ENCODE measurements at places on chromosomes 1 and 21.

DNA sequence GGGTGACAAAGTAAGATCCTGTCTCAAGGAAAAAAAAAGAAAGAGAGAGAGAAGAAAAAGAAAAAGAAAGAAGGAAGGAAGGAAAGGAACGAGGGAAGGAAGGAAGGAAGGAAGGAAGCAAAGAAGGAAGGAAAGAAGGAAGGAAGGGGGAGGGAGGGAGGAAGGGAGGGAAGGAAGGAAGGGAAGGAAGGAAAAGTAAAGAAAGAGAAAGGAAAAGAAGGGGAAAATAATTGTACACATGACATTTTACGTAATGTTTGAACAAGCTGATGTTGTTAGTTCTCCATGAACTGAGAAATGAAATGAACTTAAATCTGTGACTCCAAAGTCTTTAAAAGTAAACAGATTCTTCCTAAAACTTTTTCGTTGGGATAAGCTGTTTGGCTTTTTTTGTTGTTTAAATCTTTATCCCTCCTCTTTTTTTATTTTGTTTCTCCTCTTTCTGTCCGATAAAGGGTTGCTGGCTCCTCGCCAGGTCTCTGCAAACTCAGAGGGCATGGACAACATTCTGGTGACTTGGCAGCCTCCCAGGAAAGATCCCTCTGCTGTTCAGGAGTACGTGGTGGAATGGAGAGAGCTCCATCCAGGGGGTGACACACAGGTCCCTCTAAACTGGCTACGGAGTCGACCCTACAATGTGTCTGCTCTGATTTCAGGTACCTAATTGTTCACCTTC, 59.8 kb downstream of the IL12RB2 start:
- no peak for DNase-seq

DNA sequence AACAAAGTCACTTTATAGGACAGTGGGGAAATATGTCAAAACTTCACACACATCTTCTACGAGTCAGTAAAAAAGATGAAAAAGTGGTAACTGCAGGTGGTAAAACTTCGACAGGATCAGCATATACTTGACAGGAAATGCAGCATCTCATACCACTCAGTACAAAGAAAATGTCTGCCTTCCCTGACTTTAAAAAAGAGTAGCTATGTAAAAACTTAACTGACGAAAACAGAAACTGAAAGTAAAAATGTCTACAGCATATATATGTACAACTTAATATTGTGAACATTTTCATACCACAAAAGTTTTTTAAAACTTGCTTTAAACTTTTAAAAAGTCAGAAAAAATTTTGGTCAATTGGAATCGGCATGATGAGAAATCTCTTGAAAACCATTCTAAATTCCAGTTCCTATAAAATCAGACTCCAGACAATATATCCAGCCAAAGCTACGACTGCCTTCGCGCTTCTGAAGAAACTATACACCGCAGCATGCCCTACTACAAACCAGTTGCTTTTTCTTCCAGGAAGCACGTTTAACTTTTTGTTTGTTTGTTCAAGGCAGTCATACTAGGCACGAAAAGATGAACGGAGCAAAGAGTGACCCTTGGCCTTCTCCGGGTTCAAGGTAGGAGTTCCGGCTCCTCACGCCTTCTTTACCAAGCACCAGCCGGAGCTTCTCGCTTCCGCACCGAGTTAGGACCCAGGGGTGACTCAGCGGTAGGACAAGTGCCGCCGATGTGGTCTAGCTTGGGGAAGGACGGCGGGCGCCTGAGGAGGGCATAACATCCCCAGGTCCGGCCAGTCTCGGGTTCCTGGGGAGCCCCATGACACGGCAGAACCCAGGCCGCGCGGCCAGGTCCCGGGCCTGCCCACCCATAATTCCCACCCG, 612 bp downstream of the PSMA5 start:
- DNase-seq, result no peak

- DNase-seq, result peak; percentile 38
Observed at GRCh38 chr21:32403201-32403777, 9.2 kb upstream of the EVA1C start.

GRCh38 chr1:175976865-175977642, 230.0 kb downstream of the COP1 start:
- no peak for DNase-seq

- no peak for DNase-seq
Observed at GRCh38 chr1:7623842-7624241, 147.3 kb upstream of the VAMP3 start.

- no peak for DNase-seq
Observed at GRCh38 chr1:59761443-59761842, 53.3 kb upstream of the HOOK1 start.

DNA sequence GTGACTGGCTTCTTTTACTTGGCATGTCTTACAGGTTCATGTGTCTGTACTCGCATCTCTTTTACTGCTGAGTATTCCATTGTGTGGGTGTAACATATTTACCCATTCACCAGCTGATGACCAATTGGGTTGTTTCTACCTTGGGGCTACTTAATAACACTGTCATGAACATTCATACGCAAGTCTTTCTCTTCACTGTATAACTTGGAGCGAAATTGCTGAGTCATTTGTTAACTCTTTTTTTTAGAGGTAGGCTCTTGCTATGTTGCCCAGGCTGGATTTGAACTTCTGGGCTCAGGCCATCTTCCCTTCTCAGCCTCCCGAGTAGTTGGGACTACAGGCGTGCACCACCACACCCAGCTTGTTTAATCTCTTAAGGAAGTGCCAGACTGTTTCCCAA, 6.5 kb downstream of the PYCR2 start:
- no peak for DNase-seq

DNA sequence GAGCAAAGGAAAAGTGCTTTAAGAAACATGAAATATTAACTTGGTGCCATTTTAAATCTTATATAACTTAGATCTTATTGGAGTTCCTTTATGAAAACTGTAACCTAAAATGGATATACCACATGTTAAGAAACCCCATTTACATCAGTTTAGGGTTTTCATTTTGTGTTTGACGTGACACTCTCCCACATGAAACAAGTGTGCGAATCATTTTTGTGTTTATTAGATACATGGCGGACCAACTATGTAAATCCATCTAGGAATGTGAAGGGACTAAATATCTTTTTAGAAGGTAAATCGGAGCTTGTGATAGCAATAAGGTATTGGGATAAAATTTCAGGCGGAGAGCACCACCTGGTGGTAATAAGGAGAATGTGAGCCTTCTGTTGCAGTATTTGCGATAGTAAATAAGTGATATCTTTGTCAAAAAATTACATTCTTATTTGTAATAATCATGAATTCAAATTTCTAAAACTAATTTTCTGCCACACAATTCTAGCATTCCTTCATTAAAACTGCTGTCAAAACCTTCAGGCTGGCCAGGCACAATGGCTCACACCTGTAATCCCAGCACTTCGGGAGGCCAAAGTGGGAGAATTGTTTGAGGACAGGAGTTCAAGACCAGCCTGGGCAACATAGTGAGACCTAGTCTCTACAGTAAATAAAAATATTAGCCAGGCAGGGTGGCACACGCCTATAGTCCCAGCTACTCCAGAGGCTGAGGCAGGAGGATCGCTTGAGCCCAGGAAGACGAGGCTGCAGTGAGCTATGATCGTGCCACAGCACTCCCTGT, 31.3 kb downstream of the SMAP2 start:
- DNase-seq, result peak; percentile 42

GRCh38 chr1:203304391-203304918, 864 bp upstream of the BTG2 start:
- no peak for DNase-seq

DNA sequence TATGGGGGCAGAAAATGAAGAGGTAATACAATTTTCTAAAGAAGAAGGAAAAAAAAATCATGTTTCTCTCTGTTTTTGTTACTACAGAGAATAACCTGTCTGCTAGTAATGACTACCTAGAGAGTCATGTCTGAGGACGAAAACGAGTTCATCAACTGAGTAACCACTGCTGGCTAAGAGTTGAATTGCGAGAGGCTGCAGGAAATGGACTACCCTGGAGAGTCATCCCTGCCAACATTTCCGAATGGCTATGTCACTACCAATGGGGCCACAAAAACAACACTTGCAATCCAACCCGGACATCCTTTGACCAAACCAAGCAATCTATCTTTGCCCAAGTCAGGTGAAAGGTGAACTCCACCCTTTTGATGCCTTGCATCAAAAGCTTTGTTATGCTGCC, 120.6 kb downstream of the FCRL5 start:
- DNase-seq, result no peak

DNA sequence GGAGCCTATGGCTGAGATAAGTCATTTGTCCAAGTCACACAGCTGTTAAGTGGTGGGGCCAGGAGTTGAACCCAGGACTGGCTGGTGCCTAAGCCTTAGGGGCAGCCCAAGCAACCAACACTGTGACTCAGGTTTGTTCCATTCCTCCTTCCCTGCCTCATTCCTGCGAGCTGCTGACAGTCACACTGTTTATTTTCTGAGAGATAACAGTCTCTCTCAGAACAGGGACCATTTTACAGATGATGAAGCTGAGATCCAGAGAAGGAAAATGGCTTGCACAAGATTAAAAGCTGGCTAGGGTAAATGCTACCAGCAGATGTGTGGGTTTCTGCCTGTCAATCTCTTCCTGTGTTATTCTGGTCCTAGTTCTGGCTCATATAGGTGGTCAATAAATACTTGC, 24.3 kb upstream of the TCEA3 start:
- no peak for DNase-seq

- no peak for DNase-seq
Observed at GRCh38 chr21:43818685-43819084, 29.3 kb downstream of the RRP1 start.

DNA sequence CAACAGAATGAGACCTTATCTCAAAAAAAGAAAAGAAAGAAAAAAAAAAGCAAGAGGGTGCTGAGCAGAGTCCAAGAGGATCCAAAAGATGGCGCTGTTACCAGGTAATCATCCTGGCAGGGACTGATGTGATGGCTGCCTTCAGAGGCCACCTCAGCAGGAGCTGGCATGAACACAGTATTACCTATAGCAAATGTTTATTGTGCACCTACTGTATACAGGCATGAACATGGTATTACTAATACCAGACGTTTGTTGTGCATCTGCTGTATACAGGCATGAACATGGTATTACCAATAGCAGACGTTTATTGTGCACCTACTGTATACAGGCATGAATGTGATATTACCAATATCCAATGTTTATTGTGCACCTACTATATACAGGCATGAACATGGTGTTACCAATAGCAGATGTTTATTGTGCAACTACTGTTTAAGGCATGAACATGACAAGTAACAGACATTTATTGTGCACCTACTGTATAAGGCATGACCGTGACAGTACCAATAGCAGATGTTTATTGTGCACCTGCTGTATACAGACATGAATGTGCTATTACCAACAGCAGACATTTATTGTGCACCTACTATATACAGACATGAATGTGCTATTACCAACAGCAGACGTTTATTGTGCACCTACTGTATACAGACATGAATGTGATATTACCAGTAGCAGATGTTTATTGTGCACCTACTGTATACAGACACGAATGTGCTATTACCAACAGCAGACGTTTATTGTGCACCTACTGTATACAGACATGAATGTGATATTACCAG, 115.1 kb upstream of the TMEM51 start:
- DNase-seq, result peak; percentile 13

GRCh38 chr1:161088587-161089110, 709 bp downstream of the NECTIN4 start:
- no peak for DNase-seq

- no peak for DNase-seq
Observed at GRCh38 chr21:32712641-32713040, 15.2 kb downstream of the SYNJ1 start.

DNA sequence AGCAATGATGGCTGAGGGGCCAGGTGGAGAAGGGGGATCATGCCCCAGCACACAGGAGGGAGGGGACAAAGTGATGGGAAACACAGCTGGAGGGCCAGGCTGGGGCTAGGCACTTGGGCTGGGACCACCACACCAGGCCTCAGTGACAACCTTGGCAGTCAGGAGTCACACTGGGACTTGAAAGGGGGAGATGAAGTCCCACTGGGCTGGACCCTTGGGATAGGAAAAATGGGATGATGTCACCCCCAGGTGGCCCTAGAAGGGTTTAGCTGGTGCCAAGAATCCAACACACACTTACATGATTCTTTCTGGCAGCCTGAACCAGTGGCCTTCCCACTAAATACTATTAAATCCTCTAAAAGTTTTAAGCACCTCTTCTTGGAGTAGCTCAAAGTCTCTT, 17.1 kb downstream of the ZBTB17 start:
- no peak for DNase-seq

DNA sequence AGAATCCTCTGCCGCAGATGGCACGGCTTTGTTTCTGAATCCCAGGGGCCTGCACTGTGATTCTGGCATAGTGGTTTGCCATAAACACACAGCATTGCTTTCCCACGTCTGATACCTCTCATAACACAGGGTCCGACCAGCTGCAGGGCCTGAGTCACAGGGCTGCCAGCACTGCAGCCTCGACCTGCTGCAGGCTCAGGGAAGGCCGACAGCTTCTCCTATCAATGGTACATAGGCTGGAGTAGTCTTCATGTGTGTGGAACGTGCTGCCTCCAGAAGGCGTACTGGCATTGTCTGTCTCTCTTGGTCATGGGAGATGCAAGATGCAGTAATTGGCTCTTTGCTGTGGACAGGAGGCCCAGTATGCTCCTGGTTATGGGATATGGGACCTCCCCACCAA, 53.5 kb upstream of the PDE9A start:
- no peak for DNase-seq

DNA sequence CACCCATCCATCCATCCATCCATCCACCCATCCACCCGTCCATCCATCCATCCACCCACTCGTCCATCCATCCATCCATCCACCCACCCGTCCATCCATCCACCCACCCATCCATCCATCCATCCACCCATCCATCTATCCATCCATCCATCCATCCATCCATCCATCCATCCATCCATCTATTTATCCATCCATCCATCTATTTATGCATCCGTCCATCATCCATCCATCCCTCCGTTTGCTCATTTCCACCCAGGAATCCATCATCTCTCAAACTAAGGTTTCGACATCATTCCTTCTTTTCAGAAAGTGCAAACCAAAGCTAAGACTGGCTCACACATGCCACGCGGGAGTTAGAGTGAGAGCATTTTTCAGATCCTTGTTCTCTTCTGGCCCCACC, 52.8 kb upstream of the POFUT2 start:
- DNase-seq, result no peak

GRCh38 chr1:7646981-7647901, 123.9 kb upstream of the VAMP3 start:
- DNase-seq, result peak; percentile 66

GRCh38 chr1:97920276-97920831, 480 bp downstream of the DPYD start:
- DNase-seq, result peak; percentile 49

DNA sequence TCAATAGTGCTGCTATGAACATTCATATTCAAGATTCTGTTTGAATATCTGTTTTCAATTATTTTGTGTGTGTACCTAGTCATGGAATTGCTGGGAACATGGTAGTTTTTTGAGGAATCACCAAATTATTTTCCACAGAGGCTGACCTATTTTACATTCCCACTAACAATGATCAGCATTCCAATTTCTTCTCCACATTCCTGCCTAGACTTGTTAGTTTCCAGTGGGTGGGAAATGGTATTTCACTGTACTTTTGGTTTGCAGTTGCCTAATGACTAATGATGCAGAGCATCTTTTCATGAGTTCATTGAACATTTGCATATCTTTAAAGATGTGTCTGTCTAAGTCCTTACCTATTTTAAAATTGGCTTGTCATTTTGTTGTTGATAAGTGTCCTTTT, 1182.6 kb upstream of the B3GALT2 start:
- no peak for DNase-seq
